ENCODE measurements at places on chromosomes 1 and 21.
A peak's percentile ranks its signal among the peaks of the same experiment; 100 is the strongest.

- DNase-seq: no peak
These were observed 34.2 kb downstream of the KCNQ4 start for GRCh38 chr1:40817791-40818263.

- DNase-seq: peak; percentile 43
These were observed 1.3 kb downstream of the TMEM167B start for GRCh38 chr1:109091839-109092193.

- DNase-seq: no peak
These were observed 558 bp upstream of the PGD start for GRCh38 chr1:10398278-10398733.

DNA sequence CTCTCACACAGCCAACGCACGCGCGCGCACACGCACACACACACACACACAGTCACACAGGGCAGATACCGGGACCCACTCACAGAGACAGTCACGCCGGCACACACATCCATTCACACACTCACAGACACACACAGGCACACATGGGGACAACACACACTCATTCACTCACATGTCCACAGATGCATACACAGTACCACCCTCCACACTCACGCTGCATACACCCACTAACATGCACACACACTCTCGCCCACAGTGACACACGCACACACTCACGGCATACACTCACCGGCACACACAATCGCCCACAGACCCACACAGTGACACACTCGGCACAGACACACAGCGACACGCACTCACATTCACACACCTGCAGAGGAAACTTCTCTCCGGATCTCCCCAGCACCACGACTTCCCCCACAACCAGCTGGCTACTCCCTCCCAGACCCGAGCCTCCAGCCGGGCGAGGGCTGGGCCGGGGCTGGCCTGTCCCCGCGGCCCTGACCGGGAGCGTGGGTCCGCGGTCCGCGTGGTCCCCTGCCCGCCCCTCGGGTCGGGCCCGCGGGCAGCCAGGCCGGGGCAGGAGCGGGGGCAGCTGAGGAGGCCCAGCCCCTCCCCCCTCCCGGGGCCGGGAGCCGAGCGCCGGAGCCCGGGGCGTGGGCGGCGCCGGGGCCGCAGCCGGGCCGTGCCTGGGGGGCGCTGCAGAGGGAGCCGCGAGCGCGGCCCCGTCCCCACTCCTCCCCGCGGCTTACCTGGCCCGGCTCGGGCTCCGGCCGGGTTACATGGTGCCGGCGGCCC lies 552 bp downstream of the DLGAP3 start:
- no peak for DNase-seq

DNA sequence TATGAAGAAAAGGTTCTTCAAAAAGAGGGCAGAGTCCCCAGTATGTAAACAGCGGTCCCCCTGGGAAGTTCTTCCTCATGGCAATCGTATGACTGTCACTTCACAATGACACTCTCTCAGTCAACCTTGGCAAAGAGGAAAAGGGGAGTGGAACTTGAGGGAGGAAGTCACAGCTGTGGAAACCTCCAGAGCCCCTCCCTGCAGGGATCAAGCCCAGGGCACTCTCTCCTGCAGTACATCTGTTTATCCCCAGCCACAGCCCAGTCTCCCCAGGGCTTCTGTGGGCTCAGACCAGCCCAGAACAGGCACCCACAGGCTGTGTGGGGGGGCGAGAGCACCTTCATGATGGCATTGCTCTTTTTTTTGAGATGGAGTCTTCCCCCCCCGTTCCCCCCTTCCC lies 2.0 kb downstream of the ATP13A2 start:
- DNase-seq: no peak

GRCh38 chr1:209064850-209065706 lies 518.4 kb upstream of the CAMK1G start:
- DNase-seq: no peak

DNA sequence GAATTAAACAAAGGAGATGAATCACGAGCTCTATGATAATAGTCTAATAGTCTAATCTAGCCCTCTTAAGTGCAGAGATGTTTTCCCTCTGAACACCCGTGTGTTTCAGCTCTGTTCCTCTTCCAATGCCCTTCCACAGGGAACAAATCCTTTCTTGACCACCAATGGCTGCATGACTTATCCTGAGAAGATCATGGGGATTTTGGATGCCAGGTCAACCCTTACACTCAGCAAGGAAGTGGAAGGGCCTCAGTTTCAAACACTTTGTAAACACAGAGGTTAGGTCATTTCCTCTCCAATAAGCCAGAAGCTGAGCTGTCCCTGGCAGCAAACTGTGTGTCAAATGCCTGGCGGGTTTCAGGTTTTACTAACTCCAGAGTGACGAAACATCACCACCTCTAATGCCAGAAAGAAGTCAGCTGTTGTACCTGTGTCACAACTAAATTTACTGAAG lies 200.0 kb downstream of the GABPA start:
- peak; percentile 98 for DNase-seq

DNA sequence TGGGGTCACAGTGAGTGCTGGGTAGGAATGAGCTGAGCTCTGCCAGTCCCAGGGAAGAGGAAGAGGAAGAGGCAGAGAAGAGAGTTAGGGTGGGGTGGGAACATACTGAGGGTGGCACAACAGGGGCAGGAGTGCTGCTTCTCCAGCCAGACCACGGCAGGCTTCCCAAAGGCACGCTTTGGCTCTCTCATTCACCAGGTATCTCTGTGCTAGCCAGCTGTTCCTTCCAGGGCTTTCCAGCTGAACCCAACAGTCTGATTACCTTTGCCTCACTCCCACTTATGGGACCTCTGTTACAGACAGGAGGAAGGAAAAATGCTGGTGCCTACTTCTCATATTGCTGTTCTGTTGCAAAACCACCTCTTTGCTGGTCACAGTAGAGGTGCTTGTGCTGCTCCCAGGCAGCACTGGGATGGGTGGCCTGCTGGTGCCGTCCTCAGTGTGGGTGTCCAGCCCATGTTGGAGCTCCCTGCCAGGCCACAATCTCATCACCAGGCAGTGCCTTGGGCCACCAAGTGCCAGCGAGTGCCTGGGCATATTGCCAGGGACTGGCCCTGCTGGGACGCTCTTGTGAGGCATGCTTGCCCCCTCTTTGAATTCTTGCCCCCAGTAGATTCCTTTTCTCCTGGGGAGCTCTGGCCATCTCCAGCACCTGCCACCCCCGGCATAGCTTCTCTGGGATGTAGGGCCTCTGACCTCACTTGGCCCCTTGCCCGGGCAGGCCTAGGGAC lies 2.1 kb downstream of the ADORA1 start:
- no peak for DNase-seq

GRCh38 chr21:44405091-44405947 lies 50.0 kb upstream of the LRRC3 start:
- DNase-seq: no peak

DNA sequence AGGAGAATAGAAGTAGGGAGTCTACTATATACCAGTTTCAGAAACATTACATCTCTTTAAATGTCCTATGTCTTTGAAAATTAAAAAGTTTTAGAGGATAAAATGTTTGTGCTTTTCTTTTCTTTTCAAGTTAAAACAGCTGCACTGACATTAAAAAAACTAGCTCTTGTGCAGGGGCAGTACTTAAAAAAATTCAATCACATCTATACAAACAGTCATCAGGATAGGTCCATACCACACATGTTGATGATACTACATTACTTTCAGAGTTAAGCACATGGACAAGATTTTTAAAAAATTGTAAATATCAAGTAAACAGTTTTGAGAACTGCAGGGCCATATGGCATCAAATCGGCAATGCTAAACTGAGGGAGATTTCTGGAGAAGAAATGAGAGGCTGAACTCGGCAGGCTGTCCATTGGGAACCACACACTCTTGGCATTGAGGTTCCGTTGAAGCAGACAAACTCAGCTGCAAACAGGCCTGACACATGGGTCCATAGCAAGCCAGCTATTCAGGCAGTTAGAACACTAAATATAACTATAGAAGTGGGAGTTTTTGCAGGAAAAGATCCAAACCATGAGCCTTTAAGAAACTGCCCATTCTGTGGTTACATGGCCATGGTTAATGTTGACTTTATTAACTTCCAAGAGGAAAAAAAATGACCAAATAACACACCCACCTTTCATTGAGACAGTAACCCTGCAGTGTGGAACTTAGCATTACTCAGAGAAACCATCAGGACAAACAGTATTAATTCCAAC lies 84.5 kb upstream of the BCL10 start:
- DNase-seq: no peak

- DNase-seq: no peak
These were observed 467.4 kb downstream of the COL11A1 start for GRCh38 chr1:102640872-102641271.
